Left renal pelvis (tissue), 4 donors: ENCODE measurements at places on chromosomes 12 and 14.

GRCh38 chr12:46571608-46572007, 199.0 kb upstream of the SLC38A2 start:
- no peak for DNase-seq

DNA sequence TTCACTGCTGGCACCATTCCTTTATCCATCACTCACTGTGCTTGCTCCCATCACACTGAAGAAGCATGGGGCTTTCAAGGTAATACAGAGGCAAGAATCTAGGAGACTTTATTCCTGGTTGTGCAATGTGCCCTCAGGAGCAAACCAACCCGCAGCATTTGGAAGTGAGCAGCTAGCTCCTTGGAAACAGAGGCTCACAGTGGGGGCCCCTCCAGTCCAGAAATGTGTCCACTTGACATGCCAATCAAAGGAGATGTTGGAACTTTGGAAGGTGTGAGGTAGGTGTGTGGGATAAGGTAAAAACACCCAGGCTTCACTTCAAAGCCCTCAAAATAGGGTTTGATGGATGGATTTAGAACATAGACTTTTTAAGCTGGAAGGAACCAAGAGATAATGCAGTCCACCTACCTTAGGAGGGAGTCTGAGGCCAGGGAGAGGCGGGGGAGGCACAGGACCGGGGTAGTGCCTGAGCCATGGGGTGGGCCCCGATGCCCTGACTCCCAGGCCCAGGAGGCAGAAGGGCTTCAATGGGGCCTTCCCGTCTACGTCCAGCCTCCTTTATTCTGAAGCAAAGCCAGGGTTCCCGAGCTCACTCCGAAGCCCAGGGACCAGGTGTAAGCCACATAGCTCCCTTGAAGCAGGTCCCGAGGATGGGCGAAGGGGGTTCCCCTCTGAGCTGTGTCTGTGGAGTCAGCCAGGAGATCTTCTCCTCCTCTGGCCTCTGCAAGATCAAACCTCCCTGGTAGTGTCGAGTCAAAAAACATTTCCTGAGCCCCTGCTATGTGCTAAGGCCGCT, 17.6 kb upstream of the BCL11B start:
- DNase-seq, result no peak

DNA sequence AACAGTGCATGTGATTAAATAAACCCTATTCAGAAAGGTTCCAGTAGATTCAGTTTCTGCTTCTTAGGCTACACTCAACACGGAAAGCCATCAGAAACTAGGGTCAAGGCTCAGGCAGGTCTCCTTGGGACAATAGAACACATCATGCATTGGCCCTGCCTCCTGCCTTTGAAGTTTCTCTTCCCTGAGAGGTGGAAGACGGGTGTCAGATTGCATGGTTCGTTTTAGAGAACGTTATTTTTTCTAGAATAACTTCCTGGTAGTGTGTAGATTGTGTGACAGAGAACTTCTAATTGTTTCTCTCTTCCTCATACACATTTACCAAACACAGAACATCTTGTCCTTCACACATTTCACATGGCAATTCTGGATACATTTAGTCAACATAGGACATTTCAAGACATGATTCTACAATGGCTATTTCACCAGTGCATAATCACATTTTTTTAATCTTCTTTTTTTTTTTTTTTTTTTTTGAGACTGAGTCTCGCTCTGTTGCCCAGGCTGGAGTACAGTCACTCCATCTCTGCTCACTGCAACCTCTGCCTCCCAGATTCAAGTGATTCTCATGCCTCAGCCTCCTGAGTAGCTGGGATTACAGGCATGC, 106.6 kb upstream of the AMN1 start:
- no peak for DNase-seq

GRCh38 chr12:94538318-94538717, 78.7 kb upstream of the CEP83 start:
- DNase-seq, result no peak

DNA sequence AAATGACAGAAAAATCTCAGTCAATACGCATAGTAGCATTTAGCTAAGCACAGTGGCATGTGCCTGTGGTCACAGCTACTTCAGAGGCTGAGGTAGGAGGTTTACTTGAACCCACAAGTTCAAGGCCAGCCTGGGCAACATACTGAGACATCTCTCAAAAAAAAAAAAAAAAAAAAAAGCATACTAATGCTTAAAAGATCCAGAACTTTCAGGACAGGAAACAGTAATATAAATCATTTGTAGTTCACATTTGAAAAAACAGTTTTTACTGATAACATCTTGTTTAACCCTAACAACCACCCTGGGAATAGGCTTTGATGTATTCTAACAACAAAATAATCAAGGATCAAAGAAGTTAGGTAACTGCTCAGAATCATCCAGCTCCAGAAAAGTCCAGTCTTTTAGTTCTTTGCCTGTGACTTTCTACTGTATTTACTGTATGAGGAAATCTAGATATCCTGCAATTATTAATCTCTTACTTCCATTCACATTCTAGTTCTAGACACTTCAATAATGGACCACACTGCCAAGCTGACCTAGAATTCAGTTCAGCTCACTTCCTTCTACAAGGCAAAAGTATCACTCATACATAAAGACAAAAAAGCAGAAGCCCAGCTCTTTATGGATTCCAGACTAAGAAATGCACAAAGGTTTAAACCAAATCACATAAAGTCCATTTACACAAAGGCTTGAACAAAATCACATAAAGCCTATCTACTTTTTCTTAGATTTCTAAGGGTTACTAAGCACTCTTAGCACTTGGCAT, 28.5 kb downstream of the PAWR start:
- DNase-seq, result no peak

- DNase-seq, result no peak
Measured at GRCh38 chr12:108611884-108612415, 14.1 kb upstream of the TMEM119 start.

DNA sequence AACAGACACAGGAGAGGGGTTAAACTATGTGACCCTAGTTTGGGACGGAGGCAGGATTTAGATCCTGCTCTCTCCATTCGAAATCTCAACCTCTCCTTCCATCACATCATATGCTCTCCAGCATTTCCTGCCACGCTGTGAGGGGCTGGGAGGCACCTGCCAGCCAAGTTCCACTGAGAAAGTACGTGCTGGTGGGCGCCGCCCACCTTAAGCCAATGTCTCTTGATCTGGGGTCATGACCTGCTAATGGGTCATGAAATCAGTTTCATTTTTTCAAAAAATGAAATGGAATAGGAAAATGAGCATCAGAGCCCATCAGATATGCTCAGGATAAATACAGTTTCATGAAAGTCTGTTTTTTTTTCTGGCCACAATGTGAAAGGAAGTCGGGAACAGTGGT, 7.2 kb downstream of the MCRS1 start:
- no peak for DNase-seq

- DNase-seq, result no peak
Measured at GRCh38 chr14:103700753-103701490, 14.3 kb downstream of the XRCC3 start.

DNA sequence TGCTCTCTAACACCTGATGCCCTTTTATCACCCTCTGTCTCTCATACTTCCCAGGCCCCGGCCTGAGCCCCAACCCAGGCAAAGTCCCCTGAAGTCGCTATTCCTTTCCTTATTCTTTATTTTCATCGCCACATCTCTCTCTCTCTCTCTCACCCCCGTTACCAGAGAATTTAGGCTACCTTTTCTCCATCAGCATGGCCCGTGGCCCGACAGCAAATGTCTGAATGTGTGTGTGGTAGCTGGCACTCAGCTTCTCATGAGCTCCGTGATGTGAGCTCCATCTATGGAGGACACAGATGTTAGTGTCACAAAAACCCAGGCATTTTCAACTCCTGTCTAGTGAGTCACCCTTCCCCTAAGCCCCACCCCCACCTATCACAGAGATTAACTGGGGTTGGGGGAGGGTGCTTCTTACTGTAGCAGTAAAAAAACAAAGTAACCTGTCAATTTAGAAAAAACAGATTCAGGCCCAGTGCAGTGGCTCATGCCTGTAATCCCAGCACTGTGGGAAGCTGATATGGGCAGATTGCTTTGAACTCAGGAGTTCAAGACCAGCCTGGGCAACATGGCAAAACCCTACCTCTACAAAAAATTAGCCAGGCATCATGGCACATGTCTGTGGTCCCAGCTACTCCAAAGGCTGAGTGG, 53.8 kb downstream of the VCPKMT start:
- DNase-seq, result no peak

DNA sequence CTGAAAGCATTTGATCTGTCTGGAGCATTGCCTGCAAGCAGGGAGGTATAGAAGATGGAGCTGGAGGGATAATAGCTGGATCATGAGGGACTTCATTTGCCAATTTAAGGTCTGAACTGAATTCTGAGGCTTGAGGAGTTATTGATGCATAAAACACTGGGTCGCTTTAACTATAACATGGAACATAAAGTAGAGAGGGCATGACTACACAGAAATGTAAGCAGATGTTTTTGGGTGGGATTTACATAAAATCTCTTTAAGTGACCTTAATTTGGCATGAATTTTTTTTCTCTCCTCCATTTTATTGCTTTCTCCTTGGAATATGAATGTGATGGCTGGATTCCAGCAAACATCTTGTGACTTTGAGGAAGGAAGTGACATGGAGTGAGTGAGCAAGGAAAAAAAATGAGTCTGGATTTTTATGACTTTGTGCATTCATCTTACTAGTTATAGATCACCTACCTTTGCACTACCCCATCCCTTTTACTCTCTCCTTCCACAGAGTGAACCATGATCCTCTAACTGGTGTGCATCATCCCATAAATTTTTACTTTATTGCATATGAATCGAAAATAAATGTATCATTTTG, 356.0 kb downstream of the DUSP6 start:
- no peak for DNase-seq

GRCh38 chr12:58608711-58609110, 311.6 kb downstream of the LRIG3 start:
- no peak for DNase-seq

DNA sequence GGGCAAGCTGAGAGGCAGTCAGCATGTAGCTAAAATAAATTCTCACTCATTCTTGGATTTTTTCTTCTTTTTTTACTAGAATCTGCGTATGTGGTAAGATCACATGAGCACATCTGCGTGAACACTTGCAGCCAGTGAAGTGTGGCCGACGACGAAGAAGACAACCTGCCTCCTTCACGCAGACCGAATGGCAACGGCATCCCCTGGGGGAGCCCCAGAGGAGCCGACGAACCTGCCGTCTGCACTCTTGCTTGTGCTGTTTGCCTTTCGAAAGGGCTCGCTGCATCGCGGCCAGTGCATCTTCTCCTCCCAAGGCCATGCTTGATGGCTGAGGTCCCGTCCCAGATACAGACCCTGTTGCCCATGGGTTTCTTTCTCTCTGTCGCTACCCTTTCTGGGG, 113.8 kb downstream of the KCNK10 start:
- no peak for DNase-seq

DNA sequence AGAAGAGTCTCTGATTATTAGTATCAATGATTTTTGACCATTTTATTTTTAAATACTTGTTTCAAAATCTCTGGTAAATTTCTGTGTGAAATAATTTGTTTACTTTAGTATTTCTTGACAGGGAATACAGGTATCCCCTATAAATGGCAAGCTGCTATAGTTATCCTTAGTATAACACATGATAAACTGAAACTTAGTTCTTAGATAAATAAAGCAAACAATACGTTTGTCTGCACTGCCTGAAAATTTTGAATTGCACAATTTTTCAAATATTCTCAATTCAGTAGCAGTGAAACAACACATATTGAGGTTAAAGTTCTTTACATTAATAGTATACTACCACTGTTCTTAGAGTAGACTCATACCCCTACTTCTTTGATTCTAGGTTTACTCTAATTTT, 26.9 kb downstream of the CNOT2 start:
- DNase-seq, result no peak

GRCh38 chr12:132608231-132609171, 1.9 kb downstream of the LRCOL1 start:
- no peak for DNase-seq

- no peak for DNase-seq
Measured at GRCh38 chr12:58950739-58951100, 30.4 kb upstream of the LRIG3 start.
